ENCODE measurements at places on chromosomes 3 and 15.

- no peak for DNase-seq
Observed at GRCh38 chr3:3334491-3334890, 155.0 kb upstream of the CRBN start.

- peak; percentile 46 for DNase-seq
Observed at GRCh38 chr3:186259612-186260383, 102.2 kb downstream of the DGKG start.

DNA sequence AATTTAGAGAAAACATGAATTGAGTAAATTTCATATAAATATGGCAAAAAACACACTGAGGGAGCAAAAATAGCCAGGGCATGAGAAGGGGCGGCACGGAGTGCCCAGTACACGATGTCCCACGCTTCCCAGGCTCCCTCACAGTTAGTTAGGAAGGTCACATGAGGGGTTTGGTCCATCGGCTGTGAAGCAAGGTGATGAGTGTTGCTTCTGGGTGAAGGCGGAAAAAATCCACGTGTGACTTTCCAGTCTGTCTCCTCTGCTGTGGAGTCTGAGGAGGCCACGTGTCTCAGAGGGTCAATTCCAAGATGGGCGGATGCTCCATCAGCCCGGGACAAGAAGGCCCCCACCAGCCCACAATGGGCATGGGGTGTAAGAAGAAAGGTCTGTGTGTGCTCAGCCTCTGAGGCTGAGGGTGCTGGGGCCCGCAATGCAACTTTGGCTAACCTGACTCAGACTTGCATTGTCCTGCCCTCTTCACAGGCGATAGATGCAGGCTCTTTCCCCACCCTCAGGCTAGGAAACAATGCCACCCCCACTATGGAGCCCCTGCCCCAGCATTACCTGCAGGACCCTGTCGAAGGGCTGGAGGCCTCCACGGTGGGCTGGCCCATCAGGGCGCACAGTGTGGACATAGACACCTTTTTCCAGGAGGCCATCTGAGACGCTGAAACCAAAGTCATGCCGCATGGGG is 45.7 kb downstream of the GRIP2 start:
- no peak for DNase-seq

- no peak for DNase-seq
Observed at GRCh38 chr15:49645941-49646340, 25.1 kb downstream of the DTWD1 start.

- no peak for DNase-seq
Observed at GRCh38 chr15:67537771-67538170, 4.7 kb upstream of the MAP2K5 start.

- DNase-seq, result no peak
Observed at GRCh38 chr3:171347301-171348039, 112.7 kb downstream of the TNIK start.

DNA sequence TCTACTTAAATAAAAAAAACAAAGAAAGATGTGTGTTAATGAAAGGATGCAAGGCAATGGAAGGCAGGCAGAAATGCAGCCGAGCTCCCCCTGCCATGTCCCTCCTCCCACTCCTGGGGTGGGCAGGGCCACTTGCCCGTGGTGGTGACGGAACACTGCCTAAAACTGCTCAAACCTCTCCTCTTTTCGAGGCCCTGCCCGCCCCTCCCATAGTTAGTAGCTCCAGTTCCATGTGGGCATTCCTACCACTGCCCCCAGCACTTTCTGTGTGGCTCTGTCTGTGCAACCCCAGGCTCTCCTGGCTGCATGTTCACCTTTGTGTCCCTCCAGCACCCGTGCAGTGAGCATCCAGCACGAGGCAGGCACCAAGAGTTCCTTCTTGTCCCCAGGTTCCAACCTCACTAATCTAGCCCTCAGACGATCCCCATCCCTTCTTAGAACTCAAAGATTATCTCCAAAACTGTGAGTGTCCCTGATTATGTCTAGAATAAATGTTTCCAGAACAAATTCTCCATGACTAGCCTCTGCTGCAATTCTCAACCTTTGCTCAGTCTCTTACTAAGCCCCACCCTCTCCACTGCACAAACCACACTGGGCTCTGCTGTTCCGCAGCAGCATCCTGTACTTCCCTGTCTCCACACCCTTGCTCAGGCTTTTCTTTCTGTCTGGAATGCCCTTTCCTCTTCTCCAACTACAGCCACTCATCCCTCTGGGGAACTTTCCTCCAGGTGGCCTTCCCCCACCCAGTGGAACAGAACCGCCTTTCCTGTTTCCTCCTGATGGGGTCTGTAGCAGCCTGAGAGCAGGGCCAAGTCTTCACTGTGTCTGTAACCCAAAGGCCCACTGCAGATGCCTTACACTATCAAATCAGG is 32.6 kb upstream of the SPTBN5 start:
- DNase-seq, result no peak

GRCh38 chr3:33250712-33251111 is 26.5 kb upstream of the FBXL2 start:
- no peak for DNase-seq

- no peak for DNase-seq
Observed at GRCh38 chr15:70772402-70772801, 9.0 kb upstream of the UACA start.
